ENCODE measurements at places on chromosomes 7 and 10.

- no peak for DNase-seq
These were observed 13.7 kb upstream of the NODAL start for GRCh38 chr10:70455213-70455630.

DNA sequence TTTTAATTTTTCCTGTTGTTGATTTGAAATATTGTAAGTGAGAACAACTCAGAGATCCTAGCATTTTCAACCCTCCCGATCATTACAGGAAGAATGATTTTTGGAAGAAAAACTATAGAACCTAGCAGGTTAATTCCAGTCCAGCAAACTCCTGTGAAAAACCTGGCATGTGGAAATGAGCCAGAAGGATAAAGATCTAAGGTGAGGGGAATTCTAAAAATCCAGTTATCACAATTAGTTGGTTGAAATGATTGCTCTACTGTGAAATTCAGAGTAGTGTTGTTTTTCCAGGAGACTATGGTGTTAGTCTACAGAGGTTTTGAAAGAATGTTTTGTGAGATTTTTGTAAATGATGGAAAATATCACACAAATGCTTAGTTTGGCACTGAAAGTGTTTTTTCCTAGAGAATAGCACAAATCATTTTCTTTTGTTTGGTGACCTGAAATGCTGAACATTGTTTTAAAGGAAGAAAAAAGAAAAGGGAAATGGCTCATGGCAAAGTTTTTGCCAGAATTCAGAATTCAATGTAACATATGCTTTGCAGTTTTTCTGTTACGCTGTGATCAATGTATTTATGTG lies 152.4 kb upstream of the SLC26A5 start:
- no peak for DNase-seq

DNA sequence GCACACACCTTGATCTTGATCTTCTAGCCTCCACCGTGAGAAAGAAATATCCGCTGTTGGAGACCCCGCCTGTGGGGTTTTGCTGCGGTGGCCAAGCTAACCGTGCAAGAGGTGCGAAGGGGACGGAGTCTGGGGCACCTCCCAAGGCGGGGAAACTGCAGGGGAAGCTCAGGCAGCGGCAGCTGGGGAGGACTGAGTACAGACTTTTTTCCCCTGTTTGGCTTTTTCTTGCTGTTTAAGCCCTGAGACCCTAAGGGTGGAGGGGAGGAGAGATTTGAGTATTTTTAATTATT lies 108.0 kb downstream of the DNAJB6 start:
- DNase-seq = no peak

- no peak for DNase-seq
These were observed 605.4 kb downstream of the INHBA start for GRCh38 chr7:41097501-41097900.

- DNase-seq = no peak
These were observed 60.0 kb downstream of the PIK3AP1 start for GRCh38 chr10:96660297-96660696.

- DNase-seq = no peak
These were observed 18.3 kb upstream of the GNAT3 start for GRCh38 chr7:80530136-80530535.

GRCh38 chr7:39085590-39086049 lies 107.9 kb downstream of the POU6F2 start:
- DNase-seq = no peak

- DNase-seq = no peak
These were observed 109.0 kb upstream of the SP4 start for GRCh38 chr7:21318916-21319270.

DNA sequence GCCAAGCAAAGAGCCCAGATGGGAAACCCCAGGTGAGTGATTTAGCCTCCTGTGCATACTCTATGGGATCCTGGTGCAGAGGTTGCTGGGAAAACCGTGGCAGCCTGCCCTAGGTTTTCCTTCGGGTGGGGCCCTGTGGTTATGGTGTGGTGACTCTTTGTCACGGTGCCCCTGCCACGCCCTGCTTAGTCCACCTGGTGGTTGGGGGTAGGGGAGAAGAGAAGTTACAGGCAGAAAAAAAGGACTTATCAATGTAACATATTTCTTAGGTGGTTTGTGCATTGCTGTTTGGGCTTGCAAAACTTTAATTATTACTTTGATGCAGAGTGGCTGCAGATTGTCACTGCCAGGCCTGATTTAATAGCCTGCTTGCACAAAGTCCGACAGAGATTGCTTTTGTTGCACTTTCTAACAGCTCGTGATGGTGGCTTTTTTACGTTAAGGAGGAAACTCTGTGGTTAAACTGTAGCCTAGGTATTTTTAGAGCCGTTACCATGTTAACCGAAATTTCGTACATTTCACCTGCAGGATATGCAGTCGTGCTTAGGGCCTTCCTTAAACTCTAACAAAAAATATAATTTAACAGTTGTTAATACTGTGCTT lies 197.4 kb downstream of the RNLS start:
- DNase-seq = peak; percentile 52

DNA sequence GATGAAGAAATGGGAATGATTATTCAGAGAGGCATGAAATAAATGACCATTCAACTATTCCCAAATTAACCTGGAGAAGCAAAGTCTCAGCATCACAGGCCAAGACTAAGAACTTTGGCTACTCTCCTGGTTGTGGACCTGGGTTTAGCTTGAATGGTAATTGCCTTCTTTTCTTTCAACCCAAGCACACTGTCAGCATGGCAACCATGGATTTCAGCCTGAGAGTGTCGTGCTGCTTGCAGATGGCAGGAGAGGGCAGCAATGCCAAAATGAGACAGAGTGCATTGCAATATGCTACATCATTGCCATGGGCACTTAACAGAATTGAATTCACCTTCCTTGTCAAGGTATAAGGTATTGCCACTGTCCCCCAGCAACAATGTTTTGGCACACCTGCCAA lies 767.2 kb downstream of the REEP3 start:
- no peak for DNase-seq

DNA sequence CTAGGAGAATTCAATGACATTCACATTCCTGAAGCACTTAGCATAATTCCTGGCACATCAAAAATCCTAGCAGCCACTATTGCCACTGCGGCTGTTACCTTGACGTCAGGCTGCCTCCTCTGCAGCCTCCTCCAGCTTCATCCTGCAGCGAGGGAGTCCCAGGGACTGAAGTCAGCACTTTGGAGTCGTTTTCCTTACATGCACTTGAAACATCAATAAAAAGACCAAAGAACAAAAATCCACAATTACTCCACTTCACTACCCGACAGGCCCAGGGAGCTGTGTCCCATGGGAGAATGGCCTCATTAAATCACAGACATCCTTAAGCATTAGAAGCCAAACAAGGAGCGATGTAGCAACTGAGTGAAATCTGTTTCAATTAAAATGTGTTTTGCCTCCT lies 48.6 kb upstream of the NANOS1 start:
- no peak for DNase-seq

- no peak for DNase-seq
These were observed 427.7 kb downstream of the LRMDA start for GRCh38 chr10:75859141-75859540.

- DNase-seq = no peak
These were observed 1.2 kb downstream of the ANTXRL start for GRCh38 chr10:46287846-46288477.

Data from CD4-positive, alpha-beta T cell treated with Interferon gamma for 1 hour (primary cell).